ENCODE measurements at places on chromosomes 7 and 10.

- DNase-seq = no peak
- no peaks in the 10 kb centered on the region for H3K27me3 ChIP-seq
- H3K4me3 ChIP-seq = no peak overlapping the region
These were observed 673 bp upstream of the ST8SIA6 start for GRCh38 chr10:17455015-17455520.

DNA sequence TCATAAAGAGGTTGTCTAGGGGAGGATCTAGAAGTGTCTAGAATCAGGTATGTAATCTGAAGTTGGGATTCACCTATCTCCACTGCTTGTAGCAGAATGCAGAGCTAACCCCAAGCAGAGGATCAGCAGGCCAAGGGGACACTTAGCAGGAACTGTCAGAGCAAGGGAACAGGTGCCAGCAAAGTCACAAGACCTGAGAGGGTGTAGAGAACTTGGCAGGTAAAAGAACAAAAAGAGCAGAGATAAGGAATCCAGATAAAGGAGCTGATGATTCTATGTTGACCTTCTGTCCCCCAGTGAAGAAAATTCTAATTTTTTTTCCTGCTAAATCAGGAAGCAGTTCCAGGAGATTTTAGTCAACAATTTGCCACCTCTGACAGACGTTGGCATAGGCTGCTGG is 91.4 kb upstream of the CCDC71L start:
- H3K27me3 ChIP-seq = no peaks in the 10 kb centered on the region
- H3K4me1 ChIP-seq = peaks cover 6% of the 10 kb centered on the region
- no peak overlapping the region for H3K27ac ChIP-seq
- H3K4me3 ChIP-seq = no peak overlapping the region
- H3K36me3 ChIP-seq = no peaks in the 10 kb centered on the region
- no peak for DNase-seq

GRCh38 chr7:100852048-100852872 is at the start of gene SLC12A9:
Gene SLC12A9 (plus strand): TSS chr7:100852713. CDS start chr7:100854198, 1,485 bp downstream.
- peak within 1 kb of the TSS; percentile 21 for H3K27ac ChIP-seq
- no peaks in the 10 kb centered on the region for H3K27me3 ChIP-seq
- peak within 1 kb of the TSS; percentile 86 for H3K4me3 ChIP-seq
- DNase-seq = peak; percentile 90

GRCh38 chr7:136956671-136957070 is 88.2 kb downstream of the CHRM2 start:
- H3K4me1 ChIP-seq = no peaks in the 10 kb centered on the region
- no peak overlapping the region for H3K27ac ChIP-seq
- H3K36me3 ChIP-seq = no peaks in the 10 kb centered on the region

- H3K27ac ChIP-seq = no peak overlapping the region
- H3K36me3 ChIP-seq = no peaks in the 10 kb centered on the region
- H3K4me1 ChIP-seq = no peaks in the 10 kb centered on the region
- H3K27me3 ChIP-seq = no peaks in the 10 kb centered on the region
These were observed 533.1 kb downstream of the KCNMA1 start for GRCh38 chr10:77104459-77104980.

DNA sequence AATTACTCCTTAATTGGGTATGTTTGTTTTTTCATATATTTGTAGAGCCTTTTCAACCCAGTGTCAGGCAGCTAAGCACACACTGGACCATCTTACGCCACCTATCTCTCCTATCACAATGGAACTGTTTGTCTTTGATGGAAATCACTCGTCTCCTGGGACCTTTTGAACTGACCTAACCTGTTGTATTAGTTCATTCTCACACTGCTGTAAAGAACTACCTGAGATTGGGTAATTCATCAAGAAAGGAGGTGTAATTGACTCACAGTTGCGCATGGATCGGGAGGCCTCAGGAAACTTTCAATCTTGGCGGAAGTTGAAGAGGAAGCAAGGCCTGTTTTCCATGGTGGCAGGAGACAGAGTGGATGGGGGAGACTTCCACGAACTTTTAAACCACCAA is 182.0 kb downstream of the TCERG1L start:
- no peak overlapping the region for H3K27ac ChIP-seq
- no peaks in the 10 kb centered on the region for H3K4me1 ChIP-seq
- no peaks in the 10 kb centered on the region for H3K27me3 ChIP-seq
- H3K36me3 ChIP-seq = no peaks in the 10 kb centered on the region
- DNase-seq = no peak

- no peaks in the 10 kb centered on the region for H3K4me1 ChIP-seq
- H3K4me3 ChIP-seq = no peak overlapping the region
- H3K27ac ChIP-seq = no peak overlapping the region
- H3K27me3 ChIP-seq = no peaks in the 10 kb centered on the region
- H3K36me3 ChIP-seq = no peaks in the 10 kb centered on the region
These were observed 147.1 kb upstream of the AOAH start for GRCh38 chr7:36871355-36871738.

- H3K27ac ChIP-seq = peak overlapping the region; percentile 34
- peak; percentile 42 for DNase-seq
- no peaks in the 10 kb centered on the region for H3K27me3 ChIP-seq
- peaks cover 12% of the 10 kb centered on the region for H3K36me3 ChIP-seq
These were observed 1.4 kb downstream of the ZNF282 start for GRCh38 chr7:149196705-149197171.

GRCh38 chr10:48233559-48234005 is 40.9 kb downstream of the FRMPD2 start:
- H3K4me1 ChIP-seq = no peaks in the 10 kb centered on the region
- no peak overlapping the region for H3K4me3 ChIP-seq
- no peak for DNase-seq
- no peaks in the 10 kb centered on the region for H3K36me3 ChIP-seq

GRCh38 chr10:126247446-126247975 is 140.8 kb downstream of the ADAM12 start:
- H3K27ac ChIP-seq = no peak overlapping the region
- no peaks in the 10 kb centered on the region for H3K4me1 ChIP-seq
- no peak for DNase-seq
- no peaks in the 10 kb centered on the region for H3K36me3 ChIP-seq
- H3K4me3 ChIP-seq = no peak overlapping the region

- H3K27ac ChIP-seq = no peak overlapping the region
- no peak for DNase-seq
- H3K4me1 ChIP-seq = no peaks in the 10 kb centered on the region
These were observed 45.3 kb upstream of the GTF2I start for GRCh38 chr7:74612015-74612829.

GRCh38 chr10:10819206-10819856 is 198.3 kb upstream of the CELF2 start:
- DNase-seq = no peak
- no peaks in the 10 kb centered on the region for H3K27me3 ChIP-seq
- H3K4me3 ChIP-seq = no peak overlapping the region
- H3K27ac ChIP-seq = no peak overlapping the region
- no peaks in the 10 kb centered on the region for H3K36me3 ChIP-seq

DNA sequence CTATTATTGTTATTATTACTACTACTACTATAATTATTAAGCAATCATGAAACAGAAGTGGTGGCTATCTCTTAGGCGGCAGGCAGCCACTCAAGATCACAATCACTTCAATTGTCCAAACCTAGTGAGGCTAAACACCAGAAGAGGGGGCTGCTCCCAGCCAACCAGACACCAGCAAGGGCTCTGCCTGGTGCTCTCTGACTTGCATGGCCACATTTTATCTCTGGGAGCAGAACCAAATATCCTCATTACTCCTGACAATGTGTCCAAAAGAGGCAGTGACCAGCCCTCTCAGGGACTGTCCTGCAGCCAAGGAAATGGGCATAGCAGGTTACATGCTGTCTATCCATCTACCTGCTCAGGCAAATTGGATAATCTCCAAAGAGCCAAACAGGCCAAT is 187.4 kb upstream of the PDE1C start:
- H3K27ac ChIP-seq = no peak overlapping the region
- H3K27me3 ChIP-seq = no peaks in the 10 kb centered on the region
- no peak for DNase-seq
- no peak overlapping the region for H3K4me3 ChIP-seq
- H3K4me1 ChIP-seq = no peaks in the 10 kb centered on the region

DNA sequence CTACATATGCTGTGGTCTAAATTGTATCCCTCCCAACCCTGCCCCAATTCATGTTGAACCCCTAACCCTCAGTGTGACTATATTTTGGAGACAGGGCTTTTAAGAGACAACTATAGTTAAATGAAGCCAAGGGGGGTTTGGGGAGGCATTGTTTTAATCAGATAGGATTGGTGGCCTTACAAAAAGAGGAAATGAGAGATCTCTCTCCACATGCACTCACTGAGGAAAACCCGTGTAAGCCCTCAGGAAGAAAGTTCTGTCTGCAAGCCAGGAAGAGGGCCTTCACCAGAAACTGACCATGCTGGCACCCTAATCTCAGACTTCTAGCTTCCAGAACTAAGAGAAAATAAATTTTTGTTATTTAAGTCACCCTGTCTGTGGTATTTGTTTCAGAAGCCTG is 276.7 kb downstream of the KIF20B start:
- H3K4me3 ChIP-seq = no peak overlapping the region
- DNase-seq = no peak
- H3K27me3 ChIP-seq = no peaks in the 10 kb centered on the region
- no peaks in the 10 kb centered on the region for H3K4me1 ChIP-seq
- no peak overlapping the region for H3K27ac ChIP-seq
- no peaks in the 10 kb centered on the region for H3K36me3 ChIP-seq

DNA sequence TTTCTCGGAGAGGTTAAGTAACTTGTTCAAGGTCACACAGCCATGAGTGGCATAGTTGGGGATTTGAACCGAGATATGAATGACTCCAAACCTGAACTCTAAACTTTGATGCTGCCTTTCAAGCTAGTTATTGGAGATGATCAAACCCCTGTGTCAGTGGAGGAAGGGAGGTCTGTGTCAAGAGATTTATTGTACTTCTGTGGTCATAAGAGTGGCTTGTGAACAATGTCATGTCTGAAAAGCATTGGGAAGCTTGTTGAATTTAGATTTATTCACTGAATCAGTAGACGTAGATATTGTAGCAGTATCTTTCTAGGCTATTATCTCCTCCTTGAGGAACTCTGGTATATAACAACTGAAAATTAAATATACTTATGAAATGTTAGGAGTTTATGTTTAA is 27.3 kb downstream of the SNX10 start:
- no peaks in the 10 kb centered on the region for H3K27me3 ChIP-seq
- no peaks in the 10 kb centered on the region for H3K36me3 ChIP-seq
- peaks cover 9% of the 10 kb centered on the region for H3K4me1 ChIP-seq
- DNase-seq = no peak

GRCh38 chr10:62916141-62916603 is 100.0 kb upstream of the EGR2 start:
- peaks cover 13% of the 10 kb centered on the region for H3K4me1 ChIP-seq
- no peaks in the 10 kb centered on the region for H3K36me3 ChIP-seq
- no peaks in the 10 kb centered on the region for H3K27me3 ChIP-seq

DNA sequence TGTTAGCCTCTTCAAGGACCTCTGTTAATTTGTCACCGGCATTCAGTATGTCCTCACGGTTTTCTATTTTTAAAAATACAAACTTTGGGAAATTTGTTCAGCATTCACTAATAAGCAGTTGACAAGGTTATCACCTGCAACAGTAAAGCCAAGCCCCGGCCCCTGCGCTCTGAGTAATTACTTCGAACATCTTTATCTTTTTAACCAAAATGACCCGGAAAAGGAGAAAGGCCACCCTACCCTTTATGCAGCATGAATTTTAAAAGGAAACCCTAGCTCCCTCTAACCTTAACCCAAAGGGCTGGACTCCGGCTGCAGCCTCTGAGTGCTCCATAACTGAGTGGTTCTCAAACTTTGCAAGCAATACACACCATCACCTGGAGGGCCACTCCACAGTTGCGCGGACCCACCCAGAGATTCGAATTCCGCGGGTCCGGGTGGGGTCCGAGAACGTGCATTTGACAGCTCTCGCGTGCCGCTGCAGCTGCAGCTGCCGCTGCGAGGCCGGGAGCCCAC is 940 bp downstream of the NSMCE4A start:
- DNase-seq = no peak
- peak overlapping the region; percentile 99 for H3K4me3 ChIP-seq
- 0 out of 2 replicates have a peak, but pooled peaks cover 6% of the 10 kb centered on the region for H3K4me1 ChIP-seq
- H3K27me3 ChIP-seq = no peaks in the 10 kb centered on the region
- H3K27ac ChIP-seq = peak overlapping the region; percentile 96

GRCh38 chr7:40475681-40475982 is 340.8 kb downstream of the SUGCT start:
- no peaks in the 10 kb centered on the region for H3K36me3 ChIP-seq
- H3K27me3 ChIP-seq = peaks cover 28% of the 10 kb centered on the region
- no peak overlapping the region for H3K27ac ChIP-seq
- peak overlapping the region; percentile 19 for H3K4me3 ChIP-seq

- no peaks in the 10 kb centered on the region for H3K4me1 ChIP-seq
- no peaks in the 10 kb centered on the region for H3K36me3 ChIP-seq
- no peak for DNase-seq
- H3K27me3 ChIP-seq = peaks cover 90% of the 10 kb centered on the region
- no peak overlapping the region for H3K27ac ChIP-seq
These were observed 19.9 kb downstream of the UNCX start for GRCh38 chr7:1252540-1253090.

DNA sequence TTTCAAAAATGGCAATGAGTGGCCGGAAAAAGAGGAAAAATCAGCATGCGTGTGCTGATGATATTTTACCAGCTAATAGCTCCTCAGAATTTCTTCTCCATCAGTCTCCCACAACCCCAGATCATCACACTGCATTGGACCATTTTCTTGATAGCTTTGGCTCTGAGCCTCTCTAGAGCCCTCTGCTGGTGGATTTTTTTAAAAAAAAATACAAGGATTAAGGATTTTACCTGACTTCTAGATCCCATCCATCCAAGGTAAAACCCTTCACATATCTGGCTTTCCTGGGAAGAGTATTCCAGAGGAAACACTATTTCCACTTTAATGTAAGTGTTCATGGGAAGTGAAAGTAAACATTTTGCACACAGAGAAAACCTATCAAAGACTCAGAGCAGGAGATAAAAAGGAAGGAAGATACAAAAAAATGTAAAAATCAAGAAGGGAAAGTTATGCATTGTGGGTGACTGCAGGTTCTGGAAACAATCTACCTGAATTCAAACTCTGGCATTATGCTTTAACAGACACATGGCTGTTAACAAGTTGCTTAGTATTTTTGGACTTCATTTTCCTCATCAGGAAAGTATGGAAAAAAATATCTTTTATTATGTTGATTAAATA is 380.9 kb downstream of the LRRTM3 start:
- no peak overlapping the region for H3K4me3 ChIP-seq
- no peaks in the 10 kb centered on the region for H3K27me3 ChIP-seq
- no peaks in the 10 kb centered on the region for H3K36me3 ChIP-seq
- no peak overlapping the region for H3K27ac ChIP-seq
- no peaks in the 10 kb centered on the region for H3K4me1 ChIP-seq
- peak; percentile 39 for DNase-seq

- H3K27ac ChIP-seq = no peak overlapping the region
- DNase-seq = no peak
- H3K36me3 ChIP-seq = no peaks in the 10 kb centered on the region
- no peak overlapping the region for H3K4me3 ChIP-seq
These were observed 267.8 kb downstream of the RPS24 start for GRCh38 chr10:78301481-78301880.

- DNase-seq = no peak
- H3K27ac ChIP-seq = peak overlapping the region; percentile 1
- peak overlapping the region; percentile 31 for H3K4me3 ChIP-seq
These were observed 6.0 kb downstream of the IL15RA start for GRCh38 chr10:5971315-5971832.
